ENCODE measurements at places on chromosomes 4 and X.
A peak's percentile ranks its signal among the peaks of the same experiment; 100 is the strongest.

GRCh38 chrX:43969504-43970501 is 3.4 kb downstream of the NDP start:
- no peak for DNase-seq

DNA sequence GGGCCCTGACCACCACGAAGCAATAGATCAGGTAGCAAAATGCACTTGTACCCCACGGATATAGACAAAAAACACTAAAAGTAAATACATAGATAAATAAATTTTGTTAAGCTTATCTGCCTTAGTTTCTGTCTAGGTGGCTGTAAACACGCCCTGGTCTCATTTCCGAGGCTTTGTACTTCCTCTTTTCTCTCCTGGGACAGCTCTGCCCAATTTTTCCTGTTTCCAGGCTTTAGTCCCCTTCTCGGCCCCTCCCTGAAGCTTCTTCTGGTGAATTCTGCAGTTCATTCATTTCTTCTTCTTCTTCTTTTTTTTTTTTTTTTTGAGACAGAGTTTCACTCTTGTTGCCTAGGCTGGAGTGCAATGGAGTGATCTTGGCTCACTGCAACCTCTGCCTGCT is 73.4 kb upstream of the STOX2 start:
- no peak for DNase-seq

DNA sequence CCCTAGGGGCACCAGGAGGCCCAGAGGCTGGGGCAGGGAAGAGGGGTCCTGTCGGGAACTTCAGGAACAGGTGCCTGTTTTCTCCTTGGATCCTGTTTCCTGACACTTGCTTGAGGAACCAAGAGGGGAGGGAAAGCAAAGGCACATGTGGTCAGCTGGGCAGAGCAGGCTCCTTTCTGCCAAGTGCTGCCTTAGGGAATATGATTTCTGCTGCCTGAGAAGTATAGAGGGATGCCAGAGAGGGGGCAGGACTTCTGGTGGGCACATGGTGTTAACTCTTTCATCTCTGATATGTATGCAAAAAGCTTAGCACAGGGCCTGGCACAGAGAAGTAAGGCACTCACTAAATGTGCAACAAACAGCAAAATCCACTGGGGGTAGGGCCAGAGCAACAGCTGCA is 51.2 kb upstream of the PJA1 start:
- DNase-seq = no peak

GRCh38 chr4:189420572-189420971 is 520.1 kb upstream of the FRG1 start:
- no peak for DNase-seq

DNA sequence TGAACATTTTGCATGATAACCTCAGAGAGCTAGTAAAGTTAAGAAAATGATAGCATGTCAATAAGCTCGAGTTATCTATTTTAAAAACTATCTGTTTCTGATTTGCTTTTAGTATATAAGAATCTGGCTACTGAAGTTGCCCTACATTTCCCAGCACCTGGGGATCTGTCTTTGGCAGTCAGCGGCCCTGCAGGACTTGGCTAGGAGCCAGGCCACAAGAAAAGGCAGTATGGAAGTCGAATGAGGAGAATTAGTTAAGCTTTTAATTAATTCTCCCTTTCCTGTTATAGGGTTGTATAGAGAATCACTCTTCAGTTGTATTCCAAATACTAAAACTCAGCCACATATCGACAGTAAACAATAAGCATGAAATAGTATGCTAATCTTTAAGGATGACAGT is 22.7 kb downstream of the POU4F2 start:
- no peak for DNase-seq

- no peak for DNase-seq
Observed at GRCh38 chr4:181536811-181537434, 706.3 kb upstream of the TENM3 start.

GRCh38 chr4:64503945-64504675 is 94.9 kb upstream of the TECRL start:
- DNase-seq = no peak

DNA sequence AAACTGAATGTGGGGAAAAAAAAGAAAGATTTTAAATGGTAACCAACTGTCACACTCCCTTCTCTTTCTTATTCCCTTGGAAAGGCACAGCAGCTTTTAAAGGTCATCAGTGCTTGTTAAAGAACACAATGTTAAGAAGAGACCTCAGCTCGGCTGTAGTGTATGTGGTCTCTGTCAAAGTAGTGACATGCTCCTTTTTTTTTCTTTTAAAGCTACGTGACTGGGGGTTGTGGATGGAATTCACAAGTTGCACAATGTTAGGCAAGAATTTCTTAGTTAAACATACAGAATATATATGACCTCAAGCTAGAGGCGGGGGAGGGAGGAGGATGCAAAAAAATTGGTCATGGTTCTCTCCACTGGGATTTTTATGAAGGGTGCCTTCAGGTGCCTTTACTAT is 45.6 kb downstream of the OCRL start:
- DNase-seq = no peak

GRCh38 chrX:129957241-129958082 is 25.0 kb upstream of the BCORL1 start:
- no peak for DNase-seq

DNA sequence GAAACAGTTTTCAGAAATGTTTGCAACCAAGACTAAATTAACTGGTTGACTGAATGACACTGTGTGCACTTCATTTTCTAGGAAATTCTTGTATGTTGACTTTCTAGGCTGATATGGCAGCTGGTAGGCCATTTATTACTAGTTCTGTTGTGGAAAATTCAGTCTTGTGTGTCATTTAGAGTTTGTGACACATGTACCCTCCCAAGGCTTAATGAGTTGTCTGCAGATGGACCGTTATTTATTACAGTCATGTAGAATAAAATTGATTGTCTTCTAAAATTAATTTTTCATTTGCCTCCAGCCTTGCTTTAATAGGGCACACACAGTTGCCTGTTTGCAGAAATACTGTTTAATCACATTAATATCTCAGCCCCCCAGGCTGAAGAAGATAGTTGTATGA is 30.7 kb downstream of the DACH2 start:
- DNase-seq = no peak

GRCh38 chr4:6155996-6156750 is 44.2 kb downstream of the JAKMIP1 start:
- DNase-seq = no peak

DNA sequence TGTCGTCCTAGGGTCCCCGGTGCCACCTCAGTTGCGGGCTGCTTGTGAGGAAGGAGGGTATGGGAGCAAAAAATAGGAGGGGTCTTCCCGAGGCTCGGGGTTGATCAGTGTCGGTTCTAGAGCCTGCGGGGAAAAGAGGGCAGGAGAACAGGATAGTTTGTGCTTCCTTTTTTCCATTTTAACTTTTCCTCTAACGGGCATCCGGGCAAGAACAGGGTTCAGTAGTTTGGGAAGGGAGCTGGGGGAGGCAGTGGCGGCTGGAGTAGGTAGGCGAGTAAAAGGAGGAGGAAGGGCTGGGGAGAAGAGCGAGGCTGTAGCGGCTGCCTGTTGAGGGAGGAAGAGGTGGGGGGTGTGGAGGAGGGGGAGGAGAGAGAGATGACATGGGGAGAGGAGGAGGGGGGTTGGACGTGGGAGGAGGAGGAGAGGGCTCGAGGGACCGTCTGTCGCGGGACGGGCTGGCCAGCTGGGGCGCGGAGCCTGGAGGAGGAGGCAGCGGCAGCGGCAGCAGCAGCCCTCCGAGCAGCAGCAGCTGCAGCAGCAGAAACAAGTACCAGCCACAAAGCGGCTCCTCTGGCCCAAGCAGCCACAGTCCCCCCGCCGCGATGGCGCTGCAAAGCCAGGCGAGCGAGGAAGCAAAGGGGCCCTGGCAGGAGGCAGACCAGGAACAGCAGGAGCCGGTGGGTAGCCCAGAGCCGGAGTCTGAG is at the start of gene SLC16A2:
TSS of gene SLC16A2 (plus strand) at position 458 of the 704 bp plus-strand sequence. CDS start at position 603, 145 bp downstream.
- no peak for DNase-seq

DNA sequence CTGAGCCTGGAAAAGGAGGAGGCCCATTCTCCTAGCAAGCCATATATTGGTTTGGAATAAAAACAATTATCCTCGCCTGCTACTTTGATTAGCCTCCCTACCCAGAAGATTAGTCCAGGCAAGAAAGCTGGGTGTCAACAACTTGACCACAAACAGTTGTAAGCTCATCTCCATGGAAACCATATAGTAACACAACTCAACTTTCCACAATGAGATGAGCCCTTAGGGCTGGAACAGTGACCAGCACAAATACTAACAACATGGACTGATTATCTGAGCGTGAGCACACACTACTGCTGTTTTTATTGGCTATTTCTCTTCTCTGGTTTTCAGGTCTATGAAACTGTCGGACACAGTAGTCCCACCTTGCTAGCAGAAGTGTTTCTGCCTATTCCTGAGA is 80.8 kb downstream of the CC2D2A start:
- no peak for DNase-seq

DNA sequence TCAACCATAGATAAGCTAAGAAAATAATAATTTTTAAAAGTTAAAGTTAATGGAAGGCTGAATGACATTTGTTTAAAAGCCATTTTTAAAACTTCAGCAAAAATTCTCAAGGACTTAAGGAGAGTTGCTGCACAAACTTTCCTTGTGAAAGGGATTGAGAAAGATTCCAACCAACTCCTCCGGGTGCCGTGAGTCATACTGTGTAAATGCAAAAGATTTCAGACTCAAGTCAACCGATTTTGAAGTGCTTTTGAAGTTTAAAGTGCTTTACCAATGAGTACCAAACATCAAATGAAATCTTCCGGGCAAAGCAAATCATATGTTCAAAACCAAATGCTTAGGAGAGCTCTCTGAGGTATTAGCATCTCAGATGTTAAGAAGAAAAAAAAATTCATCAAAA is 31.4 kb downstream of the VCX2 start:
- no peak for DNase-seq

DNA sequence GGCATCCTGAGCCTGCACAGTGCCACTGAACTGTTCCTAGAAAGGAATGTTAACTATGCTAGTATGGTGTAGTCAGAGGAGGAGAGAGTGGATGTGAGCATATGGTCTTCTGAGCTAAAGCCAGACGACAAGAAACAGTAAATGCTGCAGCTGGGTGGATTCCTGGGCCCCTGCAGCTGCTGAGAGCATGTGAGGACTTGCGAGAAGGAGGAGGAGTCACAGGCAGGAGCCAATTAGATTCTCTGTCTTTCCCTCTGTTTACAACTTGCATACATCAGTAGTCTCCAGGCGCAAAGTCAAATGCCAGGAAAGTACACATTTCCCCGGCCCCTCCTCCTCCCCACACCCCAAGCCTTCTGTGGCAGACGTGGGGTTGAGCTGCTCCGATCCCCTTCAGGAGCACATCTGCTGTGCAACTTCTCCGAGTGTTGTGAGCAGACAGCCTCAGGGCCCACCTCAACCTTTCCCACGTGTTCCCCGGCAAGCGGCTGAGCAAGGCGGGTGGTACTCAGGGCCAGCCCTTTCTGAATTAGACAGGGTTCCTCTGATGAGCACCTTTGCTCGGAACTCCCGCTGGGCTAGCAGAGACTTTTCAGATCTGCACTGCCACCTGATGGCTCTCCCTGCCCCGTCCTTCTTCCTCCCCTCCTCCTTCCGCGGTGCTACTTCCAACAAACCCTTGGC is 108.7 kb upstream of the ATP6AP2 start:
- DNase-seq = peak; percentile 2

- no peak for DNase-seq
Observed at GRCh38 chrX:112786076-112786475, 54.6 kb downstream of the AMOT start.

DNA sequence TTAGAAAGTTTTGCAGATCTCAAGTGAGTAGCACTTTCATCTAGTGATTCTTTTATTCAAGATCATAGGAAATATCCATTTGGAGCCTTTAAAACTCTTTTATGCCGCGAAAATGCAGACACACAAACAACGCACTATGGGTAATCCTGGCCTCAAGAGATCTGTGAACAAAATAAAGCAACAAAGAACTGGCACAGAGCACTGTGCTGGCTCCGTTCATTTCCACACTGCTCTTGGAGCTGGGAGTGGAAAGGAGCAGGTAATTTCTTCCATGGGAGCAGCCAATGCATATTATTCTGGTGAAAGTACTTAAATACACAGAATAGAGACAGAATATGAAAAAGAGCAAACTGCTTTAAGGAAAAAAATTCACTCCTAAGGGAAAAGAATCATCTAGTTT is 172.7 kb upstream of the FRG1 start:
- no peak for DNase-seq

GRCh38 chr4:171785388-171785787 is 27.8 kb upstream of the GALNTL6 start:
- no peak for DNase-seq

- DNase-seq = no peak
Observed at GRCh38 chr4:18664171-18664570, 642.6 kb upstream of the LCORL start.

- peak; percentile 31 for DNase-seq
Observed at GRCh38 chr4:182918044-182918607, 940 bp upstream of the DCTD start.

GRCh38 chrX:134684956-134685355 is 26.7 kb upstream of the PLAC1 start:
- no peak for DNase-seq

DNA sequence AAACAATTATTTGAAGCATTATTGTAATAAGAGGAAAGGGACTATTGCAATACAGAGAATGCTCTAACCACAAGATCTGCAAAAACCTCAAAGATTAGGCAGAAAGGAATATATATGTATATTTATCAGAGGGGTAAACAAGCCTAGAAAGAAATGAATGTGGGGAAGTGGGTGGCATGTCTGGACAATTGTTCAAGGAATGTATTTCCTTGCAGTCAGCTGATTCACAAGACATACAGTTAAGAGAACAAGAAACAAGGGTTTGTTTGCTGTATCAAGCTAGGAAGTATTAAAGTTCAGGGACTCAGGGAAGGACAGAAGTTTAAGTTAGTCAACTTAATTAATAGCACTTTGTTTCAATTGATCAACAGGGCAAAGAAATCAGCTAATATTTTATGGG is 514.7 kb downstream of the CENPC start:
- no peak for DNase-seq

GRCh38 chr4:177119021-177119471 is 190.6 kb upstream of the NEIL3 start:
- no peak for DNase-seq

DNA sequence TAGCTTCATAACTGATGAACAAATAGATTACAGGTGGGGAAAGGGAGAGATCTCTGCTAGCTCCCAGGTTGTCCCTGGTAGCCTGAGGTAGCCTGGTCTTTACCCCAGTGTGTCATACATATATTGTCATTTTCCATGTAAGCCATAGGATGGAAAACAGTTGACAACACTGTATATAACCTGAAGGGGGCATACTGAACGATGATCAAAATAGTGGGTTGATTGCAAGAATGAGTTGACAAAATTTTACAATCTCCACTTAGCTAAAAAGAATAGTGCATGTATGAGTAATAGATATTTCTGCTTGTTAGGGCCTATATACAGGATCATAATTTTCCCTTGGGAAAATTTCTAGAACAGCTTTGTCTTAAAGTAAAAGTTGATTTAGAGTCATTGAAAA is 304.1 kb upstream of the HAND2 start:
- no peak for DNase-seq

GRCh38 chrX:27445438-27445837 is 17.7 kb downstream of the PPP4R3C start:
- DNase-seq = no peak

Measured in stimulated activated CD4-positive, alpha-beta T cell treated with anti-CD3 and anti-CD28 coated beads, TNF-alpha, amount 100 ng/mL, for 48 hours (primary cell).